A549 treated with ZK216348 at 1 μM for 4 hours (cell line): ENCODE measurements at places on chromosomes 7 and 10. TPM values are rescaled to one million over a fixed set of nuclear protein-coding genes. Genes with fewer than 3 reads are reported as not detected.

Gene VWC2
- total RNA-seq, result not detected in 5 replicates

Gene ZNF518A
- total RNA-seq, result 3.8 to 9.3 TPM (median 6.8 TPM) in 5 replicates

Gene SPDYE8
- total RNA-seq, result not detected in 5 replicates

Gene SPOCK2
- total RNA-seq, result 0.29 to 0.82 TPM (median 0.45 TPM) in 5 replicates

Gene TPK1
- total RNA-seq, result 2.1 to 3.3 TPM (median 3.1 TPM) in 5 replicates

Gene SPDYE11
- not detected in 5 replicates for total RNA-seq

Gene CCDC146
- 0.46 to 0.80 TPM (median 0.73 TPM) in 5 replicates for total RNA-seq

Gene SPDYE9
- not detected in 5 replicates for total RNA-seq

Gene IFIT2
- 1.7 to 4.5 TPM (median 2.8 TPM) in 5 replicates for total RNA-seq

Gene PDE1C
- total RNA-seq, result 3.3 to 5.8 TPM (median 4.1 TPM) in 5 replicates

Gene SAMD9L
- total RNA-seq, result 0.37 to 1.1 TPM (median 0.64 TPM) in 5 replicates

Gene IRF5
- 11.4 to 16.7 TPM (median 13.6 TPM) in 5 replicates for total RNA-seq

Gene TWIST1
- total RNA-seq, result 2.2 to 3.9 TPM (median 3.4 TPM) in 5 replicates

Gene HOGA1
- 0.78 to 1.7 TPM (median 1.2 TPM) in 5 replicates for total RNA-seq

Gene GPR85
- total RNA-seq, result not detected in 5 replicates

Gene PNLIP
- not detected in 5 replicates for total RNA-seq

Gene TSPAN33
- 5.4 to 6.9 TPM (median 6.5 TPM) in 5 replicates for total RNA-seq

Gene TET1
- 0.26 to 0.64 TPM (median 0.58 TPM) in 5 replicates for total RNA-seq

Gene GIMAP2
- not detected in 5 replicates for total RNA-seq

Gene IDI2
- total RNA-seq, result not detected in 5 replicates

Gene TNS3
- total RNA-seq, result 61.9 to 87.8 TPM (median 77.1 TPM) in 5 replicates

Gene MLXIPL
- 0.38 to 1.5 TPM (median 0.91 TPM) in 5 replicates for total RNA-seq

Gene UPK3B
- 8.1 to 18.7 TPM (median 17.6 TPM) in 5 replicates for total RNA-seq

Gene ADCY1
- total RNA-seq, result 1.4 to 2.9 TPM (median 2.2 TPM) in 5 replicates

Gene CALML5
- total RNA-seq, result not detected in 5 replicates

Gene TMEM270
- total RNA-seq, result 0.23 to 0.40 TPM in 2 of 5 replicates, not detected in the others

Gene RSPH10B2
- 0.40 TPM in 1 of 5 replicates, not detected in the others for total RNA-seq

Gene ACBD7
- total RNA-seq, result 0.67 to 1.4 TPM (median 0.84 TPM) in 5 replicates
